CD4-positive, alpha-beta T cell (primary cell): ENCODE measurements at places on chromosomes 12 and 14.

GRCh38 chr12:25018146-25018545 lies 69.2 kb upstream of the BCAT1 start:
- DNase-seq, result no peak

- no peak for DNase-seq
These were observed 10.2 kb upstream of the CLMN start for GRCh38 chr14:95329941-95330340.

GRCh38 chr12:92133171-92133570 lies 12.5 kb downstream of the BTG1 start:
- peak; percentile 47 for DNase-seq

DNA sequence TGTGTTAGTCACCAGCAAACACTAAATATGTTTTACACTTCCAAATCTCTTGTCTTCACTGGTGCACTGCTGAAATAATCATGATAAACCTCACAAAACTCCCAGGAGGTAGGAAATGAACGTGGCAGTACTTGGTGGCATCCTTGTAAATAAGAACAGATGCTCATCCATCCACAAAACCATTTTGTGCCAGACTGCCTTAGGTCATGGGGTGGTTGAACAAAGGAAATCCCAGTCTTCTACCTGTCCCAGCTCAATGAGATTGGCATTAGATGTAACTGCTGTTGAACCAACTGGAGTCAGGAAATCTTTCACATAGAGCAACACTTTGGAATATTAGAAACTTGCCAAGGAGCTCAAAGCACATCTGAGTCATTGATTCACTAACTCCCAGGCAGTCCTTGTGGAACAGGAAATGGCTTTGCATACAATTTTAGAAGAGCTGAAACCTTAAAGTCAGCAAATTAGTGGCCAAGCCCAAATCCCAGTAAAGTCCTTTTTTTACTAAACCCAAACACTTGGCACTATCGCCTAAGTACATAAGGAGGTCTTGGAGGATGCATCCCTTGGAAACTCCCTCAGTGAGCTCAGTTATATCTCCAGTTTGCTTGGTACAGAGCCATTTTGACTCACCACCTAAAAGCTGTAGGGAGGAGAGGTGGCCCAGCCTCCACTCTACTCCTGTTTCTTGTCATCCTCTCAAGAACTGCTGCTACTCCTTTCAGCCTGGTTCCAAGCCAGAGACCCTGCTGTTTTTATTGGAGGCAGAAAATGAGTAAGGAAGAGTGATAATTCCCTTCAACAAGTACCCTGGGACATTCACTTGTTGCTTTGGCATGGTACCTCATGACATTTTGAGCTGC lies 208.0 kb downstream of the NOVA1 start:
- DNase-seq, result no peak

DNA sequence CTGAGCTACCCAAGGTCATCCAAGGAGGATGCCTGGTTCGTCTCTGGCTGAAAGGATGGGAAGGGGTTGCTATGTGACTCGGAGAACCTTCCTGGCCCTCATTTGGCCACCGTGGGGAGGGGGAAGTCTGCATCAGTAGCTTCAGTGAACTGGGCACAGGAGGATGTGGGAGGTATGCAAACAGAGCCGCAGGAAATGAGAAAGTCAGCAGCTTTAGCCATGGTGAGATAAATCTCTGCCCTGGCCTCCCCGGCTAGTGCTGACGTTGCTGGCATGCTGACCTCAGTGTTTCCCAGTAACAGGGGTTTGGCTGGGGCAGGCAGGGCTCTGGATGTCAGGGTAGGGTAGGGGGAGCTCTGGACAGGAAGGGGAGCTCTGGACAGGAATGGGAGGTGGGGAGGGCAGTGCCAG lies 2.3 kb upstream of the CEBPE start:
- DNase-seq, result no peak

GRCh38 chr12:65840793-65841670 lies 16.7 kb downstream of the HMGA2 start:
- DNase-seq, result no peak

- DNase-seq, result no peak
These were observed 46.3 kb downstream of the CCDC88C start for GRCh38 chr14:91371011-91371989.

- peak; percentile 10 for DNase-seq
These were observed 33.6 kb downstream of the CDKL1 start for GRCh38 chr14:50362764-50363713.

DNA sequence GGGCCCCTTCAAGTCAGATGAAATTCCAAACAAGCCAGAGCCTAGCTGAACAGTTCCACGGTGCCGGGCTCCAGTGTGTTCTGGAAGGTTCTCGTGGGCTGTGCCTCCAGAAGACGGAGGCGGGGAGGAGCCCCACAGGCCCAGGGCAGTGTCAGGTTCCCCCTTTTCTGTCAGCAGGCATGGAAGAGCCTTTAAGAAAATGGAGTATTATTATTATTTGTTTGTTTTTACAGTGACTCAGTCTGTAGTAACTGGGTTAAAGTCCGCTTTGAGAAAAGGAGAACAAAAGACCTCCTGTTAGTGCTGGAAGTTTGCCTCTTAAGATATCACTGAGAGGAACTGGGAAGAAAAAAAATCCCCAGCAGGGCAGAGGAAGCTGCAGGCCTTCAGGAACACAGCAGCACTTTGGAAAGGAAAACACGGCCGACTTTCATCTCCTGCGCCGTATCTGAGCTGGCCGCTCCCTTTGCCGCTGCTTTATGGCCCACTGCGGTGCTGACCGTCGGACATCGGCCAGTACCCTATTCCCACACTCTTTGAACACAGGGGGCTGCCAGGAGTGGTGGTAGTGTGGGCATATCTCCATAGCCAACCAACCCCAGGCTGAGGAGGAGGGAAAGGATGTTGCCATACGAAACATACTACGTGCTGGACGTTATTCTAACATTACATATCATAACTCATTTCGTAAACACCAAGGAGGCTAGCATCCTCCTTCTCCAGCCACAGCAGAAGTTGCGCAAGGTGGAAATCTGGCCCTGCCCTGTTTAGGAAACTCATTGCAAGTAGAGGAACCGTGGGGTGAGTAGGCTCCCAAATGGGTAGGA lies 194.0 kb downstream of the ZFP36L1 start:
- no peak for DNase-seq

- no peak for DNase-seq
These were observed 4.4 kb upstream of the B4GALNT1 start for GRCh38 chr12:57637364-57637763.

- DNase-seq, result no peak
These were observed 39.6 kb downstream of the SLC15A4 start for GRCh38 chr12:128784030-128784760.

- DNase-seq, result peak; percentile 72
These were observed 82.4 kb downstream of the PPM1A start for GRCh38 chr14:60331201-60332045.

- DNase-seq, result no peak
These were observed 239.0 kb downstream of the ASCL1 start for GRCh38 chr12:103196467-103196866.

DNA sequence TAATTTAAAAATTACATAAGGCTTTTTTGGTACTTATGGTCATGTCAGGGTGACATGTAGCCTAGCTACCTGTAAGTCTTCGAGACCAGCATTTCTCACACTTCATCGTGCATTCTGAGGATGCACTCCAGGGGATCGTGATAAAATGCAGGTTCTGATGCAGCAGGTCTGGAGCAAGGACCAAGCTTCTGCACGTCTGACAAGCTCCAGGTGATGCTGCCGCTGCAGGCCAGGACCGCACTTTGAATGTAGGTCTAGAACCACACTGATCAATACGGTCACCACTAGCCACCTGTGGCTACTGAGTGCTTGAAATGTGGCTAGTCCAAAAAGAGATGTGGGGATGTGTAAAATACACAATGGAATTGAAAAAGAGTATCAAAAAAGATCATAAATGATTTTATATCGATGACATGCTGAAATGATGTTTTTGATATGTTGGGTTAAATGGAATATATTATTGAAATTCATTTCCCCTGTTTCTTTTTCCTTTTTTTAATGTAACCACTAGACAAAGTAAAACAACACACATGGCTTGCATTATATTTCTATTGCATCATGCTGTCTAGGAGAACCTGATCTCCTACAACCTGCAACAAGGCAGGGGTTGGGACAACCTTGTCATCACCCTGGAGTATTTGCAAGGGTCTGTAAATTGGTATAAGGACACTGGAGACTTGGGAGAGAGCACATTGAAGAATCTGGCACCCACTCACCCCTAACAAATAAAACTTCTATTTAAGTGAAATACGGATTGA lies 142.4 kb downstream of the DPF3 start:
- no peak for DNase-seq

GRCh38 chr12:101793401-101793800 lies 37.4 kb downstream of the GNPTAB start:
- DNase-seq, result no peak

GRCh38 chr14:63452796-63453195 lies 90.4 kb downstream of the PPP2R5E start:
- no peak for DNase-seq

DNA sequence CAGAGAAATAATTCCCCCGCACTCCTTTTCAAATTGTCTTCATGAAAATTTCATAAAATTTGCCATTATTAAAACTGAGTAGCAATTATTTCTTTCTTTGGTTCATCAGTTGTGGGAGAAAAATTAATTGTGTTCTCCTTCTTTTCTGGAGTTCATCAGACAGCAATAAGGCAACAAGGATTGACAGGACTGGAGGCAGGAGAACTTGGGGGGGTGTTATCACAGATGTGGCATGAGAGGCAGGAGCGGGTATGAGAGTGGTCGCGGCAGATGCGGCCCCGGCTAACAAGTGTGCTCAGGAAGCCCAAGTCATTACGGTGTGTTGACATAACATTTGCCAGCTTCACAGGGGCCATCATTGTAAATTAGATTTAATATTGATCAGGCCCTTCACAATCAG lies 306.6 kb upstream of the TMPO start:
- no peak for DNase-seq

DNA sequence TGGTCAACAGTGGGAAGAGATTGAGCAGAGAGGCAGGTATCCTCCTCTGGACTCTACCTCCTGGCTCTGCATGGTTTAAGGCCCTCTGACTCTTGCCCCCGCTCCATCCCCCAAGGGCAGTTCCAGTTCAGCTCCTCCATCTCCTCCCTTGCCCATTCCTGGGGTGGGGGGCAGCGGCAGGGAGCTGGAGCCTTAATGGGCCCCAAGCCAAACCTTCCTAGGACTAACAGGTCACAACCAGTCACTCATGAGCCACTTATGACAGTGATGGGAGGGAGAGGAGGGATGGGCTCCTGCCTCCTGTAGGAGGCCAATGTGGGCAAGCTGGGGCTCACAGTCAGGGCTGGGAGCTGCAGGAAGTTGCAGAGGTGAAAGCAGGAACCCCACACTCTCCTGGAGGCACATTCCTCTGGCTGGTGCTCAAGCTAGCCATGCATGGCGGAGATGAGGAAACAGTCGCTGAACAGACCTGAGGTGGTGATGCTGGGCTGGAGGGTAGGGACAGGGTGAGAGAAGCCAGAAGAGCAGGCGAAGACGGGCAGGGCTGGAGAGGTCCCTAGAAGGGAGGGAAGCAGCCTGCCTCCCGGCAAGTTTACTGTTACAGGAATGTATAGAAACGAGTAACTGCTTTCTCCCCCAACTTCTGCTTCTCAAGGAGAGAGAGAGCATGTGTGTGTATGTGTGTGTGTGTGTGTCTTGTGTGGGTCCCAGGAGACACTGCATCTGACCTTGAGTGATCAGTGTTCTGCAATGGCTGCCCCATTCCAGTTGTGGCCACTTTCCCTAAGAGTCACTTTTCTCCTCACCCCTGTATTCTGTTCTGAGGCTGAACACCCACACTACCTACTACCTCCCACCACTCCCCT lies 5.0 kb upstream of the RAPGEF3 start:
- no peak for DNase-seq

- DNase-seq, result no peak
These were observed 199.8 kb upstream of the ARHGAP5 start for GRCh38 chr14:31877255-31877798.

DNA sequence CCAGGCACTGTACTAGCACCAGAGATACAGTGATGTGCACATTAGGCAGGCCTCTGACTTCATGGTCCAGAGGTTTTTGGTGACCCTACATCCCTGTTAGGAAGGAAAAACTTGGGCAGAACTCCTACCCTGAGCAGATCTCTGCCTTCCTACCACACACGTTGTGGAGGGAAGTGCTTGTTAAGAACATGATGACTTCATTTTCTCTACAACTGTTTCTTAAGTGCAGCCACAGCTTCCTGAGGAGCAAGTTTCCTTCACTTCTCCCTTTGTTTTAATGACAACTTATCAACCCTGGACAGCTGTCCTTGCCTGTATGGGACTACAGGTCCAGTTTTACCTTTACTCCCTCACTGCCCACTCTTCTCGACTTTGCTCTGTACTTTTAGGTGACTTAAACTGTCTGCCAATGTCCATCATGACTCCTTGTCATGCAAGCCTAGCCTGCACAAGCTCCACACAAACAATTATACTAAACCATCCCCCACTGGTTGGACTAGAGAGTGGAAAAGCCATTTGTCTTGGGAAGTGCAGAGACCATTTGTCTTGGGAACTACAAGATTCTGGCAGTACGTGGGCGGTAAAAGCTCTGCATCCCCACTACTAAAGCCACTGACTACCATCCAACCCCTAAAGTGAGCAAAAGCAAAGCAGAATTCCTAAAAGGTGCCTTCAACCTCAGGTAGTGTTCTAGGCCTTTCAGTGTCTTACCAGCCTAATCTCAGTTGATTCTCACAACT lies 359.8 kb downstream of the EGLN3 start:
- DNase-seq, result no peak

DNA sequence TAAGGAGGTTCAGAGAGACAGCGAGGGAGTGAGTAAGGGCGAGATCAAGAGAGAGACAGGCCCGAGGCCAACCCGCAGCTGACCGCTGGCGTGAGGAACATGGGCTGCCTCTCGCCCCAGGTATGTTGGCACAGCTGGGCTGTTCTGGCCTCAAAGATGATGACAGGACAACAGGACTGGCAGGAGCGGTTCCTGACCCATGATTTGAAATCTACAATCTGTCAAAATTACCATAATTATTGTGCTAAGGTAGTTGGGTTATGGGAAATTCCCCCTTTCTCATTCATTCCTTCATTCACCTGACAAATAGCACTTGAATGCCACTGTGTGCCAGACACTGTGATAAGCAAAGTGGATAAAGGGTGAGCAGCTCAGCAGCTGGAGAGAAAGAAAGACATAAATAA lies 5.1 kb upstream of the ENDOU start:
- no peak for DNase-seq

DNA sequence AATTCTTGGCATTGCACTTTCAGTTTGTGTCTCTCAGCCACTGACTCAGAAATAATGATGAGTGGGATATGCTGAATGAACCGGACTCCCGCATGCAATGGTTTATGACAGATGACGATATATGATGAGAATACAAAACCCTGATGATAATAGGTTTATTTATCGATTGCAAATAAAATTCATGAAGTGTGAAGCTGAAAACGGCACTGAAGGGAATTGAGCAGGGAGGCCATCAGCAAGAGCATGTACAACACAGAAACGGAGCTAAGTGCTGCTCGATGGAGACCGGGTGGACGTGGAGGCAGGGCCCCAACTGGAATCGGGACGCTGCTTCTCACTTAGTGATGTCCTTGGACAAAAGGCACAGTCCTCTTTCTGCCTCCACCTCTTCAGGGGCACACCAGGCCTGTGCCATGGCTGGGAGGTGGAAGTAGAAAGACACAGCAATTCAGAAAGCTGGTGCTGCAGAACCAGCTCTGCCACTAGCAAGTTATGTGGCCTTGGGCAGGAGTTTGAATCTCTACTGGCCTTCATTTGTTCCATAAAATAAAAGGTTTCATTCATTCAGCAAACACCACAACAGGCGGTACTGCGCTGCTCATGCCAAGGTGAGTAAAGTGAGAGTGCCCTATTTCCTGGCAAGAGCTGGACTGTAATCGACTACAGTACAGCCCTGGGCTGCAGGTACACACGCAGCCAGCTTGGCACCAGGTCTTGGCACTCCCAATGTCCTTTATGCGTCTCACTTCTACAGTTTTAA lies 117.0 kb downstream of the EGLN3 start:
- DNase-seq, result no peak

- no peak for DNase-seq
These were observed 122.9 kb upstream of the TMEM132D start for GRCh38 chr12:130026608-130027176.
